Fibroblast of upper back skin (primary cell): ENCODE measurements at places on chromosomes 12 and 14.

- no peak for DNase-seq
Observed at GRCh38 chr12:121079736-121080272, 40.8 kb upstream of the OASL start.

GRCh38 chr12:107657133-107657532 lies 28.5 kb upstream of the PWP1 start:
- no peak for DNase-seq

DNA sequence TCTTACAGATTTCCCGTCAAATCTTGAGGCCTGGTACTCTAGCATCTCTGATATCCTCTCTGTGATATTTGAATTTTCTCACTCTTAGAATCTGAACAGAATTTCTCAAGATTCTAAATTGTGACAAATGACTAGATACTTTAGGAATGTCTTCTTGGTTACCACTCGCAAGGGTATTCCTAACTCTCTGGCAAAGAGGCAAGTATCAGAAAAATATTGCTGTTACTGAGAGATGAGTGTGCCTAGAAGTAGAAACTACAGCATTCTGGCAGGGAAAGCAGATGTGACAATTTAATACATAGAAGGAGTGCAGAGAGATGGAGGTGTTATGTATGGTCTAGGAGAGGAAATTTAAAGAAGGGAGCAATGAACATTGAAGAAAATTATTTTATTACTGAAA lies 467.8 kb downstream of the LRIG3 start:
- DNase-seq = peak; percentile 48

- no peak for DNase-seq
Observed at GRCh38 chr12:106643000-106643399, 60.2 kb downstream of the RFX4 start.

GRCh38 chr12:93080994-93081809 lies 152.1 kb upstream of the EEA1 start:
- DNase-seq = peak; percentile 81

- DNase-seq = no peak
Observed at GRCh38 chr14:31045501-31046080, 19.4 kb upstream of the STRN3 start.

- DNase-seq = no peak
Observed at GRCh38 chr12:50799908-50800307, 36.0 kb downstream of the ATF1 start.

GRCh38 chr12:78155546-78155945 lies 324.9 kb downstream of the NAV3 start:
- DNase-seq = no peak

GRCh38 chr14:21191809-21192446 lies 36.1 kb upstream of the OR5AU1 start:
- peak; percentile 38 for DNase-seq

- DNase-seq = no peak
Observed at GRCh38 chr12:52216807-52217206, 16.2 kb upstream of the KRT7 start.

DNA sequence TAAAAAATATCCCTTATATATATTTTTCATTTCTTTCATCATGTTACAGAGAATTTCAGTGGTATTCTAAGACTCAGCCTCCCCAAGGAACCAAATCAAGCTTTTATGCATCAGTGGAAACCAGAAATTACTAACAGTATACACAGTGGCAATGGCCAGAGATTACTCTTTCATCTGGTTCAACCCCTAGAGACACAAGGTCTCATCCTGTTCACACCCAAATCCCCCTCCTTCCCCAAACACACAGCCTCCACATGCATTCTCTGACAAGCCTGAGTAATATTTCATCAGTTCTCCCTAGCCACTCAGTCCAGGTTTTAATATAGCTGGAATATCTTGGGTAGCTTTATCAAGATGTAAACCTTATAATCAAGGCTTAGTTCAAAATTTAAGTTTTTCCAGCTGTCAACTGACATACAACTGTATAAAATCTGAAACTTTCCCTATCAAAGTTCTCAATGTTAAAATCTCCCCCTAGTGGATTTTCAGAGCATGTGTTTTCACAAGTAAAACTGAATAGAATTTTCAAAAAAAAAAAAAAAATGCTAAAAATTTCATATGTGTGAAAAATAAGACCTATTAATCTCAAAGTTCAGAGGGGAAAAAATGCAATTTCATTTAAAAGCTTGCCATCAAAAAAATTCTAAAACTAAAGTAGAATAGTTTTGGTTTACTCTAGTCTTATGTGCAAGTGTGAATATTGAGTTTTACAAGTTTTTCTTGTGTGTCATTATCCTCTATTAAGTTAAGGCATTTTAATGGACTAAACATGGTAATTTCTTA lies 10.5 kb upstream of the SSTR1 start:
- DNase-seq = peak; percentile 84

DNA sequence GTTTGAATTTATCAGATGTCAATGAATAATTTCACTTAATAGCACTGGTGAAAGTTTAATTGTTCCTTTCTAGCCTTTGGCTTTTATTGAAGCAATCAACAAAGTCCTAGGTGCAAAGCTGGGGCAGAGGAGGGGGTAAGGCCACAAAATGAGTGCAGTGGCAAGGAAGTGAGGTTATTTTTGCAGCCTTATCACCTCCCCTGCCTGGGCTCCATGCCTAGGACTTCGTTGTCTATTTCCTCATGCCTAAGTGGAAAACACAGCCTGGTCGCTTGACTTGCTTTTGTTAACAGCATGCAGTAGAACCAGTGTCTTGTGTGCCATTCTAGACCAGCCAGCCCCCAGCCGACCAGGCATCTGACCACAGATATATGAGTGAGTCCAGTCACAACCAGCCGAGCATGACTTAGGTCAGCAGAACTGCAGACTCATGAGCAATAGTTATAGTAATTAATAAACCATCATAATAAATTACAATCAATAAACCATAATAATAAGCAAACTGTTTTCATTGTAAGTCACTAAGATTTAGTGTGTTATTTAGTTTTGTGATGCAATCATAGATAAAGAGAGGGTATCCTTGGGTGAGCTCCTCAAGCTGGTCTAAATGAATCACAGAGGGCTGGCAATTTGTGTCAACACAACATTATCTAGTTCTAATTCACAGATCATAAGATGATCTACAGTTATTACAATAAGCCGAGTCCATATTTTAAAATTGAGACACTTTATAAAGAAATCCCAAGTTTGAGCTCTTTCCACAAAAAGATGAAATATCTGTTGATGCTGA lies 156.8 kb downstream of the GLT1D1 start:
- no peak for DNase-seq

DNA sequence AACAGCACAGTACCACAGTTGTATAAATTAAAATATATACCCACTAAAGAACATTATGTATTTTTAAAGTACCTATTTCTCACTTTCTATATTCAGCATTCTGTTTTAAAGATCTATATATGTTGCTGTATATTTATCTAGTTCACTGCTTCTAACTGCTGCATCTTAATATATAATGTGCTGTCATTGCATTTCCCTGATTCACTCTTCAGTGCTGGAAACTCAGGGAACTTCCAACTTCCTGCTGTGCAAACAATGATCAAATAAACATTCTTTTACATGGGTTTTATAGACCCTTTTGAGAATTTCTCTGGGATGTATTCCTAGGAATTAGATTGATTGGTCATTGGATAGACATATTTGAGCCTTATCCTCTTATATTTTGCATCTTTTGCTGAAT lies 379.1 kb downstream of the APAF1 start:
- no peak for DNase-seq

GRCh38 chr14:58292187-58292586 lies 6.2 kb upstream of the ARID4A start:
- DNase-seq = peak; percentile 58

DNA sequence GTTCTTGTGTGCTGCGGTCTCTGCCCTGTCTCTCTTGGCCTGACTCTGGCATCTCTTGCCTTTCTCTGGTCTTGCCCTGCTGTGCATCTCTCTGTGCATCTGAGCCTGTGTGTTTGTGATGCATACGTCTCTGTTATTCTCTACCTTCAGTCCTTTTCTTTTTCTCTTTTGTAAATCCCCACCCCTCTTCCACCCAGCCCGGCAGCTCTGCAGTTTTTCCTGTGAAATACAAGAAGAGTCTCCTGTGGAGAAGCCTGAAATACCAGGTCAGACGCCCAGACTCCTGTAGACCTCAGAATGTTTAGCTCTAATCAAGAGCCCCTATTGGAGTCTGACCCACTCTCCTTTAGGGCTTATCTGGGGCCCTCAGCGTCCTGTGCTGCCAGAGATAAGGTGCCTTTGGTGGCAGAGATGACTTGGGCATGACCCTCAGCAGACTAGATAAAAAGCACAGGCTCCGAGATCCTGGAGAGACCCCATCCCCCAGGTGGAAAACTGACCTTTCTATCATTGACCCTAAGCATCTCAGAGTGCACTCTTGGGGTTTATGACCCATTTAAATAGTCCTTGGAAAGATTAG lies 167.5 kb upstream of the SRRM4 start:
- DNase-seq = no peak

DNA sequence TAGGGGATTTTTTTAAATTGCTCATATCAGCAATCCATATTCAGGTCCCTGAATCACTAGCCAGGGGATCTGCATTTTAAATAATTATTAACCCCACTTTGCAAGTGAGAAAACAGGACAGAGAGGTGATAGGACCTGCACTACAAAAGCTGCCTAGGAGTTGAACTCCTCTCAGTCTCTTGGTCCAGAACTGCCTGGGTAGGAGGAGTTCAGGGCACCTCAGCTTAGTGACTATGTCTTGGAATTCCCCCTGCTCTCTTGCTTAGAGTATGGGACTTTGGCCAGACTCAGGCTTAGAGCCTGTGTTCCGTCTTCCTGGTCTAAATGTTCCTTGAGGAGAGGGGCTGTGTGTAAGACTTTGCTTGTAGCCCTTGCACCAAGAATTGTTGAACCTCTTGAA lies 68.2 kb upstream of the WSCD2 start:
- no peak for DNase-seq

GRCh38 chr14:79466938-79467527 lies 744.3 kb downstream of the DIO2 start:
- no peak for DNase-seq

DNA sequence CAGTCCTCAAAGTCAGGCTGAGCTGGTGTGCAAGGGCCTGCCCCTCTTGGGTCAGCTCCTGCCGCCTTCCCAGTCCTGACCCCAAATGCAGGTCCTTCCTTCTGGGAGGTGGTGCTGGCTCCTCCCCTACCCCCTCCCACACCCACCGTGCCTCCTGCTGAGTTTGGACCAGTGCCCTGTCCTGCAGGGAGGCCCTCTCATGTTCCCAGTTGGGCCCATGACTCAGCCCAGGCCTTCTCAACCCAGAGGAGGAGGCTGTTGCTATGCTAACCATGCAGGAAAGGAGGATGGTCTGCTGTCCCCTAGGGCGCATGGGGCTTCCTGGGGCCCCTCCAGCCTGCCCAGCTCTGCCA lies 4.4 kb downstream of the ZBTB42 start:
- DNase-seq = peak; percentile 93

GRCh38 chr12:31440586-31440985 lies 114.6 kb upstream of the SINHCAF start:
- DNase-seq = no peak

GRCh38 chr12:22416801-22417200 lies 82.3 kb upstream of the ST8SIA1 start:
- DNase-seq = no peak

GRCh38 chr12:78191611-78192010 lies 360.9 kb downstream of the NAV3 start:
- no peak for DNase-seq
